Epithelial cell of umbilical artery (primary cell): ENCODE measurements at places on chromosomes 12 and 14. TPM values are rescaled to one million over a fixed set of nuclear protein-coding genes. Genes with fewer than 3 reads are reported as not detected.

CLEC2D gene
- total RNA-seq, result 0.32 and 2.4 TPM in 2 replicates

HCAR1 gene
- total RNA-seq, result not detected in 2 replicates

MDP1 gene
- total RNA-seq, result 16.9 and 28.1 TPM in 2 replicates

ACOT4 gene
- total RNA-seq, result under 0.01 and 0.61 TPM in 2 replicates

JAG2 gene
- total RNA-seq, result 23.9 and 41.9 TPM in 2 replicates

MYF5 gene
- not detected in 2 replicates for total RNA-seq

SYNDIG1L gene
- total RNA-seq, result not detected in 2 replicates

SERPINA3 gene
- 0.61 TPM in 1 of 2 replicates, not detected in the other for total RNA-seq

RNASE13 gene
- total RNA-seq, result not detected in 2 replicates

PLXNC1 gene
- 0.15 TPM in 1 of 2 replicates, not detected in the other for total RNA-seq

ITGB7 gene
- total RNA-seq, result 0.15 TPM in 1 of 2 replicates, not detected in the other

AQP2 gene
- total RNA-seq, result not detected in 2 replicates

NOVA1 gene
- 0.97 and 2.0 TPM in 2 replicates for total RNA-seq

SLC10A1 gene
- total RNA-seq, result not detected in 2 replicates

POTEM gene
- total RNA-seq, result not detected in 2 replicates

TRIM9 gene
- under 0.01 TPM in 1 of 2 replicates, not detected in the other for total RNA-seq

C12orf60 gene
- 0.91 and 0.97 TPM in 2 replicates for total RNA-seq

RGS6 gene
- not detected in 2 replicates for total RNA-seq

DPPA3 gene
- total RNA-seq, result not detected in 2 replicates

KRT79 gene
- under 0.01 TPM in 1 of 2 replicates, not detected in the other for total RNA-seq

TAS2R9 gene
- total RNA-seq, result 0.32 TPM in 1 of 2 replicates, not detected in the other

NEUROD4 gene
- not detected in 2 replicates for total RNA-seq

EFS gene
- not detected in 2 replicates for total RNA-seq
